ENCODE measurements at places on chromosomes 1 and 21.

DNA sequence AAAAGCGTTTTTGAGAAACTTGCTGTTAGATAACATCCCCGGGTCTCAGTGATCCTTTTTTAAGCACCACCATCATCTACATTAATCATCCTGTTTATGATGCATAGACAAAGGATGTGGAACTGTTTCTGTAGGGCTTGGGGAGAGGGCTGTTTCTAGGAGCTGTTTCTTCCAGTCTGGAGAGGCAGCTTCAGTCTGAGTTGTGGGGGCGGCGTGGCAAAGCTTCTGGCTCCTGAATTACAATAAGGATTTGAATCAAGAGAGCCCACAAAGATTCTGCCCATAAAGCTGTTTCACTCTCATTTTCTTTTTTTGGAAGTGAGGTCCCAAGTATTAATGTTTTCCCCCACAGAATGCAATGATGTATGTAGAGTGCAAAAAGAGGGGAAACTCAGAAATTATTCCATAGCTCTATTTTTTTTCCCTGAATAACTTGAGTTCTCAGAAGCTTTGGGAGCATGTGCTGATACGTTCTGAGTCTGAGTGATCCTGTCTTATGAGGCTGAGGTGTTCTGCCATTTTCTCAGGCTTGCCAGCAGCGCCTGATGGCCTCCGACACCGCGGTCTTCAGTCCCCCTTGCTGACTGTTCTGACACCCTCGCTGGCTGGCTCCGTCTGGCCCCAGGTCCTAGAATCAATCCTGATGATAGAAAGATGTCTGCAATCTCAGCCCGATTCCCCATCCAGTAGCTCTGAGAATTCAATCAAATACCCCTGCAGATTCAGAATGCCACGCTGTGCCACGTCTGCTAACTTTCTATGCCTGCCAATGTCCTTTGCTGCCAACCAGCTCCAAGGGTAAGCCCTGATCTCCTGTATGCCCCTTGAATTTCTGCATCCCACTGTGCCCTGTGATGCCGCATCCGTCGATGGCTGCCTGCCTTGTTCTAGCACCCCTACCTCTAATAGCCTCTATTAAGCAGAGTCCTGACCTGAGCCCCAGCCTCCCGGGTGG, 92.4 kb upstream of the AKT3 start:
- DNase-seq: no peak

DNA sequence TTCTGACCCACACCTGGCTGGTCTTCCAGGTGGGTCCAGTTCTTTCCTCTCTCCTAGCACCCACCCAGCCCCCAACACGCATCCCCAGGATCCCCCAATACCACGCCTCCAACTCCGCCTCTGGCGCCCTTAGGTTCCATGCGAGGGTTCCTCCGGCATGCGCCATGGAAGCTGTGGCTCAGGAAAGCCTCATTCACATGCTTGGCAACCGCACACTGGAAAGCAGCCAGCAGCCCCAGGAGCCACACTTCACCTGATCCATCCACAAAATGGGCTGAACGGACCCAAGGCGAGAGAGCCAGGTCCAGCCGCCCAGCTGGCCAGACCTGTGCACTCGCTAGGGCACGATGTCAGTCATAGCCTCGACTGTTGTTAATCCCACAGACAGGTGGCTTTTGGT, 161.2 kb downstream of the PSMG1 start:
- no peak for DNase-seq

- DNase-seq: peak; percentile 94
Observed at GRCh38 chr1:150234566-150235293, 1.2 kb downstream of the ANP32E start.

GRCh38 chr1:71193153-71193552, 112.3 kb upstream of the ZRANB2 start:
- DNase-seq: no peak

- DNase-seq: no peak
Observed at GRCh38 chr1:89630048-89630447, 2.9 kb upstream of the LRRC8C start.
